ENCODE measurements at places on chromosomes 1 and 21.

GRCh38 chr21:42446531-42446930 is 42.8 kb downstream of the UBASH3A start:
- no peak for DNase-seq

DNA sequence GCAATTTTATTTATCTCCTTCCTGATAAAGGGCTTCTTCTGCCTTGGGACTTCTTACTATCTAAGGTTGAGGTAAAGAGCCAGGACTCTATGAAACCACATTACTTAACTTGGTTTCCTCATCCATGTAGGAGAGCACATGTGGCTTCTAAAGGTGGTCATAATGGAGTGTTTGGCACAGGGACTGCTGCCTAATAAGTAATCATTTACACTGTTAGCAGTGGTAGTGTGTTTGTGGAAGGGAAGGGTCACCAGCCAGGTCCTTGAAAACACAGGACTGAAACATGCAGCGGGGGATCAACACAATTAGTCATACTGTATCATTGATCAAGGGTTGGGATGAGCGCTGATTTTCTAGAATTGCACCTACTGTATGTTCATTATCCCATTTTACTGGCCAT is 59.6 kb downstream of the UCK2 start:
- DNase-seq: no peak

DNA sequence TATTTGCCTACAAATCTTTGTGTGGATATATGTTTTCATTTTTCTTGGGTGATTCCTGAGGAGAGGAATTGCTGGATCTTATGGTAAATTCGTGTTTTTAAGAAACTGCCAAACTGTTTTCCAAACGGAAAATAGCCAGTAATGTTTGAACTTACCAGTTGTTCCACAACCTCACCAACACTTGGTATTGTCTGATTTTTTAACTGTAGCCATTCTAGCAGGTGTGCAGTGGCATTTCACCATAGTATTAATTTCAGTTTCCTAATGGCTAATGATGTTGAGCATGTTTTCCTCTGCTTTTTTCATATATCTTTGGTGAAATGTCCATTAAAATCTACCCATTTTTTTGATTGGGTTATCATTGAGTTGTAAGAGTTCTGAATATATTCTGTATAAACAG is 56.6 kb downstream of the RPS6KC1 start:
- DNase-seq: no peak

GRCh38 chr21:43869486-43870325 is 4.7 kb downstream of the AGPAT3 start:
- DNase-seq: no peak

DNA sequence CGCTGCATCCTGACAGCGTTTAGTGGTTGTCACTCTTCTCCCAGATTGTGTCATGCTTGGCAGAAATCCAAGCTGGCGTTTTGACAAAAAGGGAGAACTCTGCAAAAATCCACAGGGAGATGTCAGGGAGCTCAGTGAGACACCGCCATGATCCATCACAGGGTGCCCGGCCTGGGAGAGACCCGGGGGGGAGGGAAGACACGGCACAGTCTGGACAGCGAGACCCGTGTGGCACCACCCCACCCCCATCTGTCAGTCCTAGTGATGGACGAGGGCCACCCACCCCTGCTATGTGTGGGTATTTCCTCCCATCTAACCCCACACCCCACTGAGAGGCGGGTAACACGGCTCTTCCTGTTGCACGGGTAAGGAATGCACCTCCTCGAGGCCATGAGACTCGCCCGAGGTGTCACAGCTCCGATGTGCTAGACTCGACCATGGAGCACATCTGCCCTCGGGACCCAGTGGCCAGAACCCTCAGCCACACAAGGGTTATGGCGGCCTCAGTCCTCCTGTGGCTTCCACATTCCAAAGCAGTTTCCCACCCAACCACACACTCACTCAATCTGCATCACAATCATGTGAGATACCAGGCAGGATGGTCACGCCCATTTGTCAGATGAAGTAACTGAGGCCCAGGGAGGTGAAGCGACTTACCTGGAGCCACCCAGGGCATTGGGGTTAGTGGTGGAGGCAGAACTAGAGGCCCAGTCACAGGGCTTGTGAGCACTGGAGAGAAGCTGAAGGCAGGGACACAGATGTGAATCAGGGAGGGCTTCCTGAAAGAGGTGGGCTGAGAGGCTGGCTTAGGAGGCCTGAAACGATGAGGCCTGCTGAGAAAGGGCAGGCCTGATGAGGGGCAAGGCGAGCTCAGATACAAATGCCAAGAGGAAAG is 688.5 kb downstream of the MATN1 start:
- peak; percentile 38 for DNase-seq
